NCI-H510A (cell line): ENCODE measurements at places on chromosomes 5 and 9.
A peak's percentile ranks its signal among the peaks of the same experiment; 100 is the strongest.

DNA sequence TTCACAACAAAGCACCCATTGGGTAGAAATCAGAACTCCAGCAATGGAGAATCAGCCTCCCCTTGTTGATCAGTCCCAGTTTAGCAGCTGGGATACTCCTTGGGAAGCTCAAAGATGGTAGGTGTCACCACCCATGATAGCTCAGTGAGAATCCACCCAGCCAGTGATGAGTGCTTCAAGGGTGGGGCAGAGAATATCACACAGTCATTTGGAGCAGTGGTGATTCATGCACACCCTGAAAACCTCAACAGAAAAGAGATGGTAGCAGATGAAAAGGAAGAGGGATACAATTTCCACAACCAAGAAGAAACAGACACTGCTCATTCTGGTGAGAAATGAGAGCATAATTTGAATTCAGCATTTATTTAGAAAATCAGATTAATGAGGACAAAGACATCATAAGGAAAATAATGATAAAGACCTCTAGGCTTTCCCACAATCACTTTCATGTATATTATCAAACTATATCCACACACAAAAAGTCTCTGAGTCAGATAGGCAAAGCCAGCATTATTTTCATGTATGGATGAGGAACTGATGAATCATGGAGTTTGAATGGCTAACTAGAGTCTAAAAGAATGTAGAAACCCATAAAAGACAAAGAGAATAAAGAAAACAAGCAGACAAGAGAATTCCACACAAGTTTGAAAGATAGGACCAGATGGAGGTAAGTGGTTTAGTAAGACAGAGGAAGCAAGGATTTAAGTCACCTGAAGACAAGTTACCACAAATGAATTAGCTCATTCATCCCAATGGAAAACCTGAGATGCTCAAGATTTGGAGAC lies 82.9 kb downstream of the FEM1C start:
- DNase-seq = no peak

DNA sequence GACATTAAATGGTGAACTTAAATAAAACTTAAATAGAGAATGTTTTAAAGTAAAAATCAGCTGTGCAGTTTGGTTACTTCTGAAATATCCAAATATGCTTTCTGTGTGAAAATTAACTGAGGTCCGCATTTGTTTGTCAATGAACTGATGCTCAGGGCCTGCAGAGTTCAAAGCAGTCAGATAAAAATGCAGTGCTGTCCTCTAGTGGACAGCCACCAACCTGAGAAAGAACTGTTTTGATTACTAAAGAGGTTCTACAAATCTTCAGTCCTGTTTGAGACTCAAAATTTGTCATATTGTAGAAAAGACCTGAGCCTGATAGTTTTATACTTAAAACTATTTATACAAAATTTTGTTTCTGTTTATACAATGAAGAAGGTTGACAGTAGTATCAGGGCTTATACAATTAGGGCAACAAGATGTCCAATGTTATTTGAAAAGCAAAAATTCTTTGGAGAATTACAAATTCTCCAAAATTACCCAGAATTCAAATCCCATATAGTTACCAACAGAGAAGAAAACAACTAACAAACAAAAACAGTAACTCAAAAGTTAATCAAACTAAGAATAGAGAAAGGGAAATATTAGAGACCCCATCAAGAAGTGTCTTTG lies 232.3 kb upstream of the TBCA start:
- no peak for DNase-seq

- no peak for DNase-seq
Measured at GRCh38 chr9:137721479-137721878, 102.7 kb downstream of the EHMT1 start.

- no peak for DNase-seq
Measured at GRCh38 chr5:134138416-134139376, 24.2 kb downstream of the TCF7 start.

- no peak for DNase-seq
Measured at GRCh38 chr5:38347896-38348295, 89.5 kb downstream of the EGFLAM start.

GRCh38 chr5:142821034-142821732 lies 51.0 kb downstream of the ARHGAP26 start:
- DNase-seq = no peak

DNA sequence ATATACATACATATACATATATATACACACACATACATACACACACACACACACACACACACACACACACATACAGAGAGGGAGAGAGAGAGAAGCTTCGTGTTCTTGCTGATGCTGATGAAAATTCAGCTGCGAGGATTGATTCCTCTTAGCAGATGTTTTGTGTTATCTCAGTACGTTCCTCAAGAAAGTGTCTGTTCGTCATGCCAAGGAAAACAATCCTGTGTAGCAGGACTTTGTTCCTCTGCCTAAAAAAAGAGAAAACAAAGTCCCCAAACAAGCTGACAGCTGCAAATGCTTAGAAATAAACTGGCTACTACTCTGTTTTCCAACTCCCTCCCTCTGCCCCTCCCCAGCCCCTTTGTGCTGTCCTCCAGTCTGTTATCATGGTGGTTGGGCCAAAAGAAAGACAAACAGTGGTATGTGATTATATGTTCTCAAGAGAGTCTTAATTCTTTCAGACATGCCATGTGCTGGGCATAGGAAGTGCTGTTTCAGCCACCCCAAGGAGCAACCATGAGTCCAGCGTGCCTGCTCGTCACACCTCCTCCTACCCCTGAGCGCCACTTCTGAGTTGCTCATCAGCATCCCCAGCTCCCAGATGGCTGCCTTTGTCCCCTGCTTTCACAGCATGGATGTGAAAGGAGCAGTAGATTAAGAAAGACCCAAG lies 71.5 kb upstream of the EQTN start:
- DNase-seq = no peak

DNA sequence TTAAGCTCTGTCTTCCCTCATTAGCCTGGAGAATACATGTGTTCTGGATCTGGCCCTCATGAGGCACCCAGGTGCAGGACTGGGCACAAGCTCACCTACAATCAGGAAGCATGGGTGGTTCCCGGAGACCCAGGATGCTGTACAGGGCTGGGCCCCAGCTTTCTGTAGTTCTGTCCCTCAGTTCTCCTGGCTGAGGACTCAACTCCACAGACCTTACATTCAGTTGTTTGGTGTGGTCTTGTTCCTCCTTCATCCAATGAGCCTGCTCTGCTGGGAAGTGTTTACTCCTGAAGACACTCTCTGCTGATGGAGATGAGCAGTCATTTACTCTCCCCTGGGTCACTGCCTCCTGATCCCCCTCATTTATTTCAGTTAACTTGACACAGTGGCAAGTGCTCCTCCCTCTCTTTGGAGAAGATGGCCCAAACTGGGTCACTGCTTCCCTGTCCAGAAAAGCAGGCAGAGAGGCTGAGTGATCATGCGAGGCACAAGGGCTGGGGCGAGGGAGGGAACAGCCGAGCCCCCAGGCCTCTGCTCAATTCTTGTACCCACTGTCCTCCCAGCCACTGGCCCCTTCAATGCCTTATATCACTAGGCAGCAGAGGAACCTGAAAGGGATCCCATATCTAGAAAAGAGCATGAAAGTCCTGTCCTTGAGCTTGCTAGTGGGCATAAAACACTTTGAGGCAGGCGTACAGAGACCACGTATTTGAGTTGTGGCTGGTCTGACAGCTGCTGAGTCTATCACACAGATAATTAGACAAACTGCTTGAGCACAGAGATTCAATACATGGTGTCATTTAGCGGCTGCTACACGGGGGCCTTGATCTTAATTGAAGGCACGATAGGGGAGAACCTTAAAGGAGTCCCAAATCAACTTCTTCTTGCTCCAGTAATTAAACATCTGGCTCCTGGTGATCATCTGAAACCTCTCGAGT lies 221.7 kb downstream of the FSTL4 start:
- DNase-seq = no peak

DNA sequence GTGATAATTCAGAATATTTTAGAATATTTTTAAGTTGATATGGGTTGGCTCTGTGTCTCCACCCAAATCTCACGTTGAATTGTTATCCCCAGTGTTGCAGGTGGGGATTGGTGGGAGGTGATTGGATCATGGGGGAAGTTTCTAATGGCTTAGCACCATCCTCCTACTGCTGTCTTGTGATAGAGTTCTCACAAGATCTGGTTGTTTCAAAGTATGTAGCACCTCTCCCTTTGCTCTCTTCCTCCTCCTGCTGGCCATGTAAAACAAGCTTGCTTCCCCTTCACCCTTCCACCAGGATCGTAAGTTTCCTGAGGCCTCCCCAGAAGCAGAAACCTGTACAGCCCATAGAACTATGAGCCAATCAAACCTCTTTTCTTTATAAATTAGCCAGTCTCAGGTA lies 214.6 kb upstream of the C9orf72 start:
- no peak for DNase-seq

GRCh38 chr5:123515904-123516303 lies 3.9 kb downstream of the CSNK1G3 start:
- no peak for DNase-seq

GRCh38 chr9:20398536-20399338 lies 223.6 kb downstream of the MLLT3 start:
- no peak for DNase-seq

GRCh38 chr9:126490871-126491567 lies 122.7 kb upstream of the LMX1B start:
- DNase-seq = peak; percentile 40
